ENCODE measurements at places on chromosomes 16 and 17. TPM values are rescaled to one million over a fixed set of nuclear protein-coding genes. Genes with fewer than 3 reads are reported as not detected.

- no peak for ATAC-seq
Measured at GRCh38 chr17:27498615-27499309, 42.5 kb downstream of the KSR1 start.

DNA sequence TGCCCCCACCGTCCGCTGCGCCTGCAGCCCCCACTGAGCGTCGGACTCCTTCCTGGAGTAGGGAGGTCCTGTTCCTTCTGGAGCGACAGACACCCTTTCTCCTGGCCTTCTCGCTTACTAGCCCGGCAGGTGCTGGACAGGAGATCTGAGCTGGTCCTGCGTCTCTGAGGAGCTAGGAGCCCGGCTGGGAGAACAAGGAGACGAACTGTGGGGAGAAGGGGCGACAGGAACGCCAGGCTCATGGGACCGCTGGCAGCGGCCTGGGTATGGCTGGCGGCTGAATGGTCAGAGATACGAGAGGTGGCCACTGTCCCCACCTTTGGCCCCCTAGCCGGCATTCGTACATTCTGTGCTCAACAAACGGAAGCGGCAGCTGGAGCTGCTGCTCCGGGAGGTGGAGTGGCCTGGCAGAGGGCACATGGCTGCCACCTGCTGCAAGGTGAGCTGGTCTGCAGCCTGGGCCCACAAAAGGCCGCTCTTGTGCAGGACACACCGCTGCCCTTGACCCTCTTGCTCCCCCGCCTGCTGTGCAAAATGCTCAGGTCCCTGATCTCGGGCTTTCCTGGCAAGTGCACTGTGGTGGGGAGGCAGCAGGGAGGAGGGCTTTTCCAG, 2066.7 kb downstream of the TP53TG3F start:
- no peak for ATAC-seq

GRCh38 chr16:15775209-15775608, 81.6 kb downstream of the MYH11 start:
- no peak for ATAC-seq

Gene CCL3
- not detected for total RNA-seq

Gene SLC12A3
- 0.81 TPM for total RNA-seq

Gene ADAD2
- total RNA-seq: 0.34 TPM

Gene KRT33A
- total RNA-seq: not detected

Gene KAT8
- total RNA-seq: 62.6 TPM

Data from motor neuron (in vitro differentiated cells).